Epithelial cell of proximal tubule (primary cell): ENCODE measurements at places on chromosomes 5 and 9. TPM values are rescaled to one million over a fixed set of nuclear protein-coding genes. Genes with fewer than 3 reads are reported as not detected.

DNA sequence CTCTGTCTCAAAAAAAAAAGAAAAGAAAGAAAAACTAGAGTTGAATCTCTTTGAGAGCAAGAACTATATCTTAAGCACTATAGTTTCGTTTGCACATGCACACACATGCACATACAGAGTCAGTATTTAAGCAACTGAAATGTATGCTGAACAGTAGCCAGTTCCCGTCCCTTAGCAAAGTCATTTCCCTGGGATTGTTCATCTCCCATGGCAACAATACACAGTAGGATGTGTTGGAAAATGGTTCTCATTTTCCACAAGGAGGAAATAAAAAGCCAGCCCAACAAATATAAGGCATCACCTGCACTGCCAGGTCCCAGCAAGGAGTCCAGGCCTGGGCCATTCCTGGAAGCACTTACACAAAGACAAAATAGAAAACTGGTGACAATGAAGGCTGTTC lies 4.2 kb upstream of the ZNF346 start:
- DNase-seq, result no peak

DNA sequence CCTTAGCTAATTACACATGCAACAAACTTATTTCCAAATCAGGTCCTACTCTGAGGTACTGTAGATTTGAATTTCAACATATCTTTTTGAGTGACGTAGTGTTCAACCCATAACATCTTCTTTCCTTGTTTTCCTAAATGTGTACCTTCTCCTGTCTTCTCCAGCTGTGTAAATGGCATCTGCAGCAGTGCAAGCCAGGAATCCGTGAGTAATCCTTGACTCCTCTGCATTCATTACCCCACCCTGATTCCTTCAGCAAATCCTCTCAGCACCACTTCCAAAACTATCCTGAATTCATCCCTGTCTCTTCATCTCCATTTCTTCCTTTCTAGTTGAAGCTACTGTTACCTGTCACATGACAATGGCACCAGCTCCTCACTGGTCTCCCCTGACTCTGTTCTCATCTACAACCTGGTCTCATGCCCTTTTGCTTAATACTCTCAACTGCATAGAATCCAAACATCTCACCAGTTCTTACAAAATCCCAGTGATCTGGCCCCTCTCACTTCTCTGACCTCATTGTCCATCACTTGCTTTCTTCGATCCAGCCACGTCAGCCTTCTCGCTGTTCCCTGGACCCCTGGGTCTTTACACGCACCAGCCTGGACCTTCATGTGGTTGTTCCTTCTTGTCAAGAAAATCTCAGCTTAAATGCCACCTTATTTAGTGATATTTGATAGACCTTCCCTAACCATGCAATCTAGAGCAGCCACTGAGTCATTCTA lies 14.6 kb upstream of the TRAF1 start:
- DNase-seq, result no peak

DNA sequence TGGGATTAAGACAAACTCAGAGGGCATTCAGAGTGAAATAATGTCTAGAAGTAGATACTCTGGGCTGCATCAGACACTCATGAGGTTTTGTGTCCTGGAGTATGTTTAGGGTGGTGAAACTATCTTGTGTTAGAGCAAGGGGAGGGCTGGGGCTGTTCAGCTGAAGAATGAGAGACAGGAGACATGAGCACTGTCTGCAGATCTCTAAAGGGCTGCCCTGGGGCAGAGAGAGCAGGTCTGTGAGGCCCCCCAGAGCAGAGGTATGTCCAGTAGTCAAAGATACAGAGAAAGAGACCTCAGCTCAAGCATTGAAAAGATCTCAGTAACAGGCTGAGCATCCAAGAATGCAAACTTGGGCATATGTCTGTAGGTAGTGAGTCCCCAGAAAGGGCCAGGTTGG lies 45.9 kb upstream of the SHB start:
- DNase-seq, result no peak

DNA sequence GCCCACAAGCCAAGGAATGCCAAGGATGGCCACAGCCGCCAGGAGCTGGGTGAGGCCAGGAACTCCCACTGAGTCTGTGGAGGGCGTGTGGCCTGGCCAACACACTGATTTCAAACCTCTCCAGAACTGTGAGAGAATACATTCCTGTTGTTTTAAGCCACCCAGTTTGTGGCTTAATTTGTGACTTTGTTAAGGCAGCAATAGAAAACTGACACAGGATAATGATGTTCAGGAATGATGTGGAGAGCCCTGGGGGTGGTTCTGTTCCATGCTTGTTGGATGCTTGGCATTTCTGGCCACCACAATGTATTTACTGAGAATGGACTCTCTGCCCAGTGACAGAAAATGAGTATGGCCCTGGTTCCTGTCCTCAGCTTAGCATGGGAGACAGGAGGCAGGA lies 82.8 kb downstream of the DAP start:
- DNase-seq, result no peak

UNC5A gene
- 0.07 and 1.2 TPM in 2 replicates for total RNA-seq

GRCh38 chr9:82284758-82285157 lies 296.2 kb downstream of the SPATA31D1 start:
- no peak for DNase-seq

GRCh38 chr9:134858051-134858841 lies 22.4 kb upstream of the FCN2 start:
- DNase-seq, result no peak

SPARC gene
- total RNA-seq, result 165 and 199 TPM in 2 replicates

DNA sequence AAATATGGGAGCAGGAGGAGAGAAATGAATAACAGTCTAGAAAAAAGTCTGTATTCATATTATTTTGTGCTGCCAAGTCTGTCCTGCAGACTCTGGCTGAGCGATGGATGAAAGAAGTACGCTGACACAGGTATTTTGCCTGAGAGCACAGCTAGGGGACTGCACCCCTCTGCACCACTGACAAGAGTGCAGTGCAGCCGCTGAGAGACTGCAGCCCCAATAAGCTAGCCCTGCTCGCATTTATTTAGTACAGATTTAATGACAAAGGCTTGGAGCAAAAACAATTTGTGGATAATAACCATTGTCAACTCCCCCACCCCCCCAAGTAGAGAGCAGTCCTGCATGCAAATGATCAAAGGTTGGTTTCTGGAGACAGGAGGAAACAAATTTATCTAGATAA lies 13.3 kb upstream of the MRPS30 start:
- no peak for DNase-seq

CCIN gene
- 0.06 TPM in 1 of 2 replicates, not detected in the other for total RNA-seq

DNA sequence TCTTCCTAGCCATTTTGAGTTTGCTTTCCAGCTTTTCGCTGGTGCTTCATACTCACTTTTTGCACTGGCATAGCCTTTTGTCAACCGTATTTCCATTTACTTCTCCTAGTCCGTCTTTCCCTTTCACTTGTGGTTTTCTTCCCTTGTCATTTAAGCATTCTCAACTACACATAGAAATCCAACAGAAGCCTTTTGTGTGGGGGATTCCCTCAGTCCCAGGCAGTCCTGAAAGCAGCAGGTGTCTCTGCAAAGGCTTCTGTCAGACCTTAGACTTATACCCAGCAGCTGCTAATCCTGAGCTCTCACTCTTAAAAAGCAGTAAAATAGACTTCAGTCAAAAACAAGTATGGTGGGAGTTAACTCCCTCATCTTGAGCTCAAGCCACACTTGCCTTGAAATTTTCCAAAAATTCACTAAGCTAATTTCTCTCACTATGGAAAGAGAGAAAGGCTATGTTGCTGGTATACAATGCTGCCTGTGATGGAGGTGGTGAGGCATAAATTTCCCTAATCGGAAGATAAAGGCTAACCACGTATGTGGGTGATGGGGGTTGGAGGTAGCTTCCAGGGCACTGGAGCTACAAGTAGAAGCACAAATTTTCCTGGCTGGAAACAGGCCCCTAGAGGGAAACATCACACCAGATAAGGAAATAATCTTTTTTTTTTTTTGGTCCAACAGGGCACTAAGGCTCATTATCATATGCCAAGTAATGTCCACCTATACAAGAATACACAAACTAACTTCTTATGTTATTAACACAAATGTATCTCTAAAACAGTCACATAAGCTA lies 34.8 kb upstream of the IFNK start:
- no peak for DNase-seq

SHC3 gene
- total RNA-seq, result 4.1 and 5.1 TPM in 2 replicates

ARHGEF28 gene
- 58.2 and 72.1 TPM in 2 replicates for total RNA-seq

DNA sequence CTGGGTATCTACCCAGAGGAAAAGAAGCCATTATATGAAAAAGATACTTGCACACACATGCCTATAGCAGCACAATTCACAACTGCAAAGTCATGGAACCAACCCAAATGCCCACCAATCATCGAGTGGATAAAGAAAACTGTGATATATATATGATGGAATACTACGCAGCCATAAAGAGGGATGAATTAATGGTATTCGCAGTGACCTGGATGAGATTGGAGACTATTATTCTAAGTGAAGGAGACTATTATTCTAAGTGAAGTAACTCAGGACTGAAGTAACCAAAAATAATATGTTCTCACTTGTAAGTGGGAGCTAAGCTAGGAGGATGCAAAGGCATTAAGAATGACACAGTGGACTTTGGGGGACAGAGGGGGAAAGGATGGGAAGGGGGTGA lies 30.0 kb upstream of the GABBR2 start:
- DNase-seq, result no peak

DNA sequence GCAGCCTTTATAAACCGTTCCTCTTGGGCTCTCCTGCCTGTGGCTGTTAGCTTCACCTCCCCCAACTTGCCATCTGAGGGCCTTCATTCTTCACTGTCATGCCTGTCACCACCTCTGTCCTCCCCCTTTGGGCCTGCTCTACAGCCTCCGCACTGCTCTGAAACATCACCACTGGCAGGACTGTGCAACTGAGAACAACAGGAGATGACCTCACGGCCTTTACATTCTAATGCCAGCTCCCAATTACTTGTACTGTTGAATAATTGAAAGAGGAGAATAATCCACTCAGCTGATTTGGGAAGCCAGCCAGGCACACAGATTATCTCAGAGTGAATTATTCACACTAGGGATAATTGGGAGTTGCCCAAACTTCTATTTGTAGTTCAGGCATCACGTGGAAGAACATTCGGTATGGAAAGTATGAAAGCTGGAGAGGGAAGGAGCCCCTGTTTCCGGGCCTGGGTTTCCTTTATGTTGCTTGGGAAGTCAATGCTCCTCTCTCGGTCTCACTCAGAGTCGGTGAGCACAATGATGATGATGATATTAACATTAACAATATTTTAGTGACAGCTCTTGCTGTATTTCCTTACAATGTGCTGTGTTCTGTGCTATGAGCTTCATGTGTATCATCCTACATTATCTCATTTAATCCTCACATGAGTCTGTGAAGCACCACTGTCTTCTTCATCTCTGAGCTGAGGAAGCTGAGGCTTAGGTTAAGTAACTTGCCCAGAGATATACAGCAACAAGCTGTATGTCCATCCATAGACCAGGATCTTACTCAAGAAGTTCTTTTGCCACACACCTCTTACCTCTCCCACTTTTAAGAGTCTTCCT lies 99.3 kb upstream of the LRRTM2 start:
- no peak for DNase-seq

DNA sequence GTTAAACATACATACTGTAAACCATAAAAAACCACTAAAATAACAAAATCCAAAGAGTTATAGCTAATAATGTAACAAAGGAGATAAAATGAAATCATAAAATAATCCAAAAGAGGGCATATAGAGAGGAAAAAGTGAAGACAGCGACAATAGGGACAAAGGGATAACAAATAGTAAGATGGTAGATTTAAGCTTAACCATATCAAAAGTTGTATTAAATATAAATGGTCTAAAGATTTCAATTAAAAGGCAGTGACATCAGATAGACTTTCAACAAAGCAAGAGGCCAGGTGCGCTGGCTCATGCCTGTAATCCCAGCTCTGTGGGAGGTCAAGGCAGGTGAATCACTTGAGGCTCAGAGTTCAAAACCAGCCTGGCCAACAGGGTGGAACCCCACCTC lies 54.7 kb upstream of the SREK1 start:
- no peak for DNase-seq

CARTPT gene
- not detected in 2 replicates for total RNA-seq

GRCh38 chr5:2006971-2007291 lies 124.2 kb upstream of the IRX4 start:
- no peak for DNase-seq

FGD3 gene
- 0.14 and 0.58 TPM in 2 replicates for total RNA-seq

DNA sequence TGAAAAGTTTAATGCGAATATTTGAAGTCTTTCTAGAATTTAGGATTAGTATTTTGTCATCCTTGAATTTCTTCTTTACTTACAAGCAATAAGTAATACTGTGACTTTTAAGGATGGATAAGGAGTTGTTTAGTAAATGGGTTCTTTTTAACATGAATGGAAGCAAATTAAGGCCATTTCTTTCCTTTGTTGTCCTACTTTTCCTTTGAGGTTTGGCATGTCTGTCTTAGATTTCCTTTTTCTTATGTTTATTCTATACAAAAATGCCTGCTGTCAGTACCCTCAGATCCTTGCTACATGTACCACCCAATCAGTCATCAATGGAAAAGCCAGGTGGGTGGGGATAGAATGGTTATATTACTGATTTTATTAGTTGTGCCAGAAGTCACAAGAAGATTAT lies 10.2 kb downstream of the STX17 start:
- no peak for DNase-seq
